ENCODE measurements at places on chromosomes 6 and 20. TPM values are rescaled to one million over a fixed set of nuclear protein-coding genes. Genes with fewer than 3 reads are reported as not detected.

C20orf141 gene
- not detected for total RNA-seq

TSPO2 gene
- total RNA-seq, result not detected

FKBP1C gene
- 0.79 TPM for total RNA-seq

SLC22A16 gene
- total RNA-seq, result not detected

SIRPB1 gene
- total RNA-seq, result not detected

KHDC1L gene
- not detected for total RNA-seq

ZSCAN26 gene
- total RNA-seq, result 21.5 TPM

MAP3K7 gene
- 26.7 TPM for total RNA-seq

ECT2L gene
- total RNA-seq, result under 0.01 TPM

EPHA7 gene
- total RNA-seq, result under 0.01 TPM

CARMIL1 gene
- 28.3 TPM for total RNA-seq

SLC17A3 gene
- not detected for total RNA-seq

STMND1 gene
- not detected for total RNA-seq
